ENCODE measurements at places on chromosomes 1 and 21.

GRCh38 chr1:17438318-17439249 is 893 bp downstream of the RCC2 start:
- peak; percentile 21 for DNase-seq

- DNase-seq: no peak
Observed at GRCh38 chr1:174007851-174008250, 14.3 kb downstream of the RC3H1 start.

DNA sequence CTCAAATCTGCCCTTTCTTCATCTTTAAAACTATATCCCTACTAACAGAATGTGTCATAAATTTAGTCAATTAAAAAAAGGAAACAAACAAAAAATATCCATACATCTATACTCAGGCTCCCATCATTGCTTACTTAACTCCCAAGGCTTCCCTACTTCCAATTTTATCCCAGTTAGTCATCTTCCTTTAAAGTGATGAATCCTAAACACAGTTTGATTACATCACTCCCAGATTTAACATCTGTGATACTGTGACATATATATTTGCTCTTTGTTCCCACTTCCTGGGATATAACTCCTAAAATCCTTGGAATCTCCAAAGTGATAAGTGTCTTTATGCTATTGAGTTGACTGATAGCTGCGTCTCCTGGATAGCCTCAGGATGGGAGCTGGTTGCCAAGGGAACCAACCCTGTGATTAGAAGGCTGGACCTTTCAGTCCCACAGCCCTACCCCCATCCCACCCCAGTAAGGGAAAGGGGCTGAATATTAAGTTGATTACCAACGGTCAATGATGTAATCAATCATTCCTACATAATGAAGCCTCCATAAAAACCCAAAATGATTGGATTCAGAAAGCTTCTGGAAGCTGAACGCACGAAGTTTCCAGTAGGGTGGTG is 21.6 kb downstream of the GLMN start:
- no peak for DNase-seq

DNA sequence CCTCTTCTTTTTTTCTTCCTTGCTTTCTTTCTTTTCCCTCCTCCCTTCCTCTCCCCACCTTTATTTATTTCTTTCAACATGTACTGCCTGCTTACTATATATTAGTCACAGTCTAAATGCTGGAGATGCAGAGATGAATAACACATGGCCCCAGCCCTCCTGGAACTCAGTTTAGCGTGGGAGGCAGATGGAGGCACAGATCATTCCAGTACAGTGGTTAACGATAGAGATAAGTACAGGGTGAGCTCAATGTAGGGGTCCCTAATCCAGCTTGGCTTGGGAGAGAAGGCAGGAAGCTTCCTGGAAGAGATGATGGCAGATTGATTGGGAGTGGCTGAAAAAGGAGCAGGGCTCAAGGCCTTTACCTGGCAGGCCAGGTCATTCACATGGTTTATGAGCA is 55.6 kb upstream of the PPP2R5A start:
- no peak for DNase-seq

DNA sequence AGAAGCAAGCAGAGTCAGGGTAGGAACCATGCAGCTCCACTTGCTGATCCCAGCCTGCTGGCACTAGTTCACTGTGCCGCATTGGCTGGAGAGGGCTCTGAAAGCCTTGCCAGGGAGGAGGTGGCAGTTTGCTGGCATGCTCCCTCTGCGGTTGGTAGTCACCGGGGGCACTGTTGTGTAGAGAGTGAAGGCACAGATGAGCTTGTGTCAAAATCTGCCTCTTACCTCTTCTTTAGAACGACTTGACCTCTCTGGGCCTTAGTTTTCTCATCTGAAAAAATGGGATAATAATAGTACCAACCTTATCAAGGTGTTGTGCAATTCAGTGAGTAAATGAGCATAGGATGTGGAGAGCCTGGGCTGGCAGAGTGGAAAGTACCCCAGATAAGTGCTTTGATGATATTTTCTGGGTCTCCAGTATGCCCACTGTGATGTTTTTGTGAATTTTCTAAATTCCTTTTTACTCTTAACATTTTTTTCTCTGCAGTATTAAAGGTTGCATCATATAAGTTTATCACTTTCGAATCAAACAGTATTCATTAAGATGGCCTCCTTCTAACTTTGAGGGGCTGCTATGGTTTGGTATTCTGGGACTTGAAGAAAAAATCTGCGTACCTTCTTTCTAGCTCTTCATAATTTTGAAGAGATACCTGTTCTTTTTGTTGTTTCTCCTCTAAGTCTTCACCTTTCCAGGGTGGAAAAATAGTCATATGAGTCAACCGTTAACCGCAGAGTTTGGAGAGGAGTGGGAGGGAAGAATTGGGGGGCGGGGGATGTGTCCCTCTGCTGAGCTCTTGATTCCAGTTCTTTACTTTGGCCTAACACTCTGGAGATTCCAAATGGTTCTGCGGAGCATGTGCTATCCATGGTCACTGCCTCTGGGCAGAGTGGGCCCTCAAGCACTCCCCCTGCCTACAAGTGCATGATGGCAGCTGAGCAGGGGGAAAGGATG is 26.8 kb downstream of the SZRD1 start:
- DNase-seq: no peak

- no peak for DNase-seq
Observed at GRCh38 chr1:116330342-116330652, 42.7 kb upstream of the ATP1A1 start.

DNA sequence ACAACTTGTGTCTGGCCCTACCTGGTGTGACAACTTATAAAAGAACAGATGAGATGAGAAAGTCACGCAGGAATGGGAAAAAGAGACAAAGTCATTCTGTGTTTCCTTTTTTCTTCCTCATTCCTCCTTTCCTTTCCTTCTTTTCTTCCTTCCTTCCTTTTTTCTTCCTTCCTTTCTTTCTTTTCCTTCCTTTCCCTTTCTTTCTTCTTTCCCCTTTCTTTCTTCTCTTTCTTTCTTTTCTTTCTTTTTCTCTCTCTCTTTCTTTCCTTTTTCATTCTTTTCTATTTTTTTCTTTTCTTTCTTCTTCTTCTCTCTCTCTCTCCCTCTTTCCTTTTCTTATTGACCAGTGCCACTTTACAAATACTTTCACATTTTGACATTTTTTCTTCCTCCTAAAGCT is 239.7 kb downstream of the ATG4C start:
- no peak for DNase-seq

- DNase-seq: no peak
Observed at GRCh38 chr1:232440325-232441035, 189.5 kb downstream of the SIPA1L2 start.

- DNase-seq: peak; percentile 15
Observed at GRCh38 chr1:200877839-200878551, 5.2 kb downstream of the GPR25 start.

- DNase-seq: no peak
Observed at GRCh38 chr21:43867948-43868347, 2.9 kb downstream of the AGPAT3 start.

DNA sequence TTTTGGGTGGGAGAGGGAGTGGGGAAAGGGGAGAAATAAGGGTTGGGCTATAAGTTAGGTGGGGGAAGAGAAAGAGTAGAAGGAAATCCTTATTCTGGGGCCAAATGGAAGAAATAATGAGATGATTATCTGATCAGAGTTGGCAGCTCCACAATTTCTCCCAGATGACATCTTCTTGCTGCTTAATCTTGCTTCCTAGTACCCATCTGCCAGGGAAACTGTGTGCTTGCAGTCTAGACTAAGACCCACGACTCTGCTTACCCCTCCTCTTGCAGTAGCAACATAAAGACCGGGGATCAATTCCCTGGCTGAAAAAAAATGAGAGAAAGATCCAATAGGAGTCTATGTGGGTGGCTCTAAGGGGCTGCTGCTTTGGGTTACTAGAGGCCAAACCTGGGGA is 95.6 kb downstream of the PAPPA2 start:
- no peak for DNase-seq

DNA sequence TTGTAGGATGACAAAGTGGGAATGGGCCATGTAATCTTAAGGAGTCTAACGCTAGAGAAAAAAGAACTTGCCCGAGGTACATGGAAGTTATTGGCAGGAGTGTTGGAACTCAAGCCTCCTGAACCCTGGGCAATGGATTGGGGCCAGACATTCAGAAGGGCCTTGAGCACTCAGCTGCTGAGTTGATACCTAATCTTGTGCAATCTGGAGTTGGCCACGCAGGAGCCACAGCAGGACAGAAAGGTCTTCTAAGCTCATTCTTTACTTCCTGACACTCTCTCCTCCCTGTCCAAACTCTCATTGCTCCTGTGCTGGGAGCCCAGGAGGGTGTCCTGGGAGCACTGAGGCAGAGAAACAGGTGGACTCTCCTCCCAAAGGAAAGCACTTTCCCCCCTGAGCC is 25.1 kb upstream of the CSF1 start:
- no peak for DNase-seq

GRCh38 chr1:29749024-29749945 is 513.0 kb downstream of the PTPRU start:
- DNase-seq: no peak

- DNase-seq: no peak
Observed at GRCh38 chr21:42068592-42068991, 2.5 kb upstream of the UMODL1 start.

DNA sequence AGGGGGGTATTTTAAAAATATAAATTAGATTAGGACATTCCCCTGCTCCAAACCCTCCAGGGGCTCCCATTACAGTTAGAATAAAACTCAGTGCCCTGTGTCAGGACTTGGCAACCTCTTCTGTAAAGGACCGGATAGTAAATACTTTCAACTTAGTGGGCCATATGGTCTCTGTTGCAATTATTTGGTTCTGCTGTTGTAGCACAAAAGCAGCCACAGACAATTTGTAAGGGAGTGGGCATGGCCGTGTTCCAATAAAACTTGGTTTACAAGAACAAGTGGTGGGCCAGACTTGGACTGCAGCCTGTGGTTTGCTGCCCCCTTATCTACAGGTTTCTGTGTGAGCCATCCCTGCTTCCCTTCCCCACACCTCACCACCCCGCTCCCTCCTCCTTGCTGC is 92.0 kb downstream of the ACTL8 start:
- DNase-seq: no peak

- no peak for DNase-seq
Observed at GRCh38 chr1:42135426-42135825, 17.8 kb upstream of the GUCA2B start.

DNA sequence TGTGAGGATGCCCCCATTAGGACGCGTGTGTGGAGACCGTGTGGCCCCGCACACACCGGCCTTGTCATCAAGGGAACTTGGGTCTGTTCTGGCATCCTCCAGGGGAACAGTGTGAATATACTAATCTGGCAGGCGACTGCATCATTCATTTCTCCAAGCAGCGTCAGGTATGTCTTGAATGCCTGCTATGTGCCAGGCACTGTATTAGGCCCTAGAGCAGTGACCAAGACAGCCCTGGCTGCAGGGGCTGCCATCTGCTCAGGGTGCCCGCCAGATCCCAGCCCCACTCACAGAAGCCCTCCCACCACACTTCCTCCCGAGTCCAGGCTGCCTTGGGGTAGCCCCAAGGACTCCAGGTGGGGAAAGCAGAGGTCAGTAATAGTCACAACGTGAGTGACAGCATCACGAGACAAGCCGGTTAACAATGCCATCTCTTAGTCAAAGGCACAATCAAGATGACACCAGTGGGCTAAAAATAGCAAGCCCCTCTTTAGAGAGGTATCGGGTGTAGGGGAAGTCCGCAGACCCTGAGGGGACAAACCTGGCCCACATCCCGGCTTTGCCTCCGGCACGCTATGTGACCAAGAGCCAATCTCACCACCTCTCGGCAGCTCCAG is 7.5 kb upstream of the LAPTM5 start:
- no peak for DNase-seq

- DNase-seq: no peak
Observed at GRCh38 chr1:181251001-181251712, 162.7 kb downstream of the IER5 start.

GRCh38 chr1:69952676-69953075 is 252.7 kb downstream of the LRRC40 start:
- no peak for DNase-seq

GRCh38 chr1:20551945-20552727 is at the start of gene FAM43B:
FAM43B (plus strand) TSS chr1:20552573; CDS start chr1:20552974, 401 bp downstream.
- DNase-seq: no peak

- no peak for DNase-seq
Observed at GRCh38 chr1:92446546-92446945, 40.2 kb downstream of the GFI1 start.

- DNase-seq: no peak
Observed at GRCh38 chr1:34272152-34272551, 95.4 kb downstream of the C1orf94 start.

- no peak for DNase-seq
Observed at GRCh38 chr1:10338047-10338446, 60.8 kb upstream of the PGD start.

DNA sequence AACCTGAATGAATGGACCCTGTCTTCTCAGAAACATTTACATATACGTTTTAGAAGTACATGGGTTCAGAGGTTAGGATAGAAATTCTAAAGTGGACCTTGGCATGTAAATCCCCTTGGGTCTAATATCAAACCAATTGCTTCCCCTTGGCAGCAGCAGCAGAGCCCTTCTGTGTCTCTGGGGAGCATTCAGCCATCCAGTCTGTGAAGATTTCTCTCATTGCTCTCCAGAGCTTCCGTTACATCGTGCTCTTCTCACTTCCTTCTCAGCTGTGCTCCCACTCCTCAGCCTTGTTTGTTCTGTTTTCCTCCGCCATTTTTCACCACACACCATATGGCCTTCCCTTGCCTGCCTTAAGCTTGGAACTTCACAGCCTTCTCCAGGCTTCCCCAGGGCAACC is 61.5 kb upstream of the ATP1B1 start:
- no peak for DNase-seq

DNA sequence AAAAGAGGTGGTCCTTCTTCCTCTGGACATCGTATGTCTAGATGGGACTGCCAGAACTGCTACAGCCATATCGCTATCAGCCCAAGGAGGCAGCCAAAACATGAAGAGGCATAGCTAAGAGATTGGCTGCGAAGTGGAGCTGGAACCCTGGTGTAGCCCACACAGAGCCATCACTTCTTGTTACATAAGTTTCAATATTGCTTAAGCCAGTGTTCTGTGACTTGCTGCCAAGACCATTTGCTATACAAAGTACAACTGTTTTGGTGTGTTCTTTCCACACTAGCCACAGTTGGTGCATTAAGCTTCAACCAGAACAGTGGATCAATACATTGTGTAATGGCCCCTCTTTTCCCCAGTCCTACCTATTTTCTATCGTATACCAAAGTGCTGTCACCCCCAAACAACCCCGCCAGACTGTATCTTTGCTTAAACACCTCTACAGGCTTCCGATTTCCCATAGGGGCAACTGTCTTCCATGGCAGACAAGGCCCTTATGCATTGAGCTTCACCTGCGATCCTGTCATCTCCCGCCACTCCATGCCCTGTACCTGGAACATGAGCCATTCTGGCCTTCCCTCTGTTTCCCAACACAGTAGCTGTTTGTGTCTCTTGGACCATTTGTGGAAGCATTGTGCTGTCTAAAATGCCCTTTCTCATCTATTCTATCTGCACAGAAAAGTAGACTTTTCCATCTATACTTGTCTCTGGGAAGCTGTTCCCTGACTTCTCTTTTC is 241.8 kb downstream of the TTLL7 start:
- no peak for DNase-seq
